ENCODE measurements at places on chromosomes 4 and X. TPM values are rescaled to one million over a fixed set of nuclear protein-coding genes. Genes with fewer than 3 reads are reported as not detected.

DNA sequence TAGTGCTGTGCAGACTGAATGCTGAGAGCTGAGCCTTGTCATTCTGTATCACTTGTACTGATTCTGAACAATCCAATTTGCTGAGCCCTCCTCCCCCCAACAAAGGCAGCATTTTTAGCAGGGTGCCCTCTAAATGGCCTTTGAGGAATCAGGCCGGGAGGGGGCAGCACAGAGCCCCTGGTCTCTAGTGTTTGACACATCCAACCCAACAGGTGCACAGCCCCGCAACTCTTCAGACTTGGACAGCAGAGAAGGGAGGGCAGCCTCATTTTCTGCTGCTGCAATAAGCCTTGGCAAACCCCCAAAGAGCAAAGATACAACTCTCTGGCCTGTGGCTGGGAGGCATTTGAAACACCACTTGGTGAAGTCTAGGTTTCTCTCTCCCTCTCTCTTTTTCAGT is 3.4 kb downstream of the ATP1B4 start:
- H3K36me3 ChIP-seq: no peaks in the 10 kb centered on the region
- no peaks in the 10 kb centered on the region for H3K27me3 ChIP-seq
- H3K4me3 ChIP-seq: no peak overlapping the region
- no peaks in the 10 kb centered on the region for H3K4me1 ChIP-seq
- no peak overlapping the region for H3K27ac ChIP-seq
- DNase-seq: peak; percentile 48

DNA sequence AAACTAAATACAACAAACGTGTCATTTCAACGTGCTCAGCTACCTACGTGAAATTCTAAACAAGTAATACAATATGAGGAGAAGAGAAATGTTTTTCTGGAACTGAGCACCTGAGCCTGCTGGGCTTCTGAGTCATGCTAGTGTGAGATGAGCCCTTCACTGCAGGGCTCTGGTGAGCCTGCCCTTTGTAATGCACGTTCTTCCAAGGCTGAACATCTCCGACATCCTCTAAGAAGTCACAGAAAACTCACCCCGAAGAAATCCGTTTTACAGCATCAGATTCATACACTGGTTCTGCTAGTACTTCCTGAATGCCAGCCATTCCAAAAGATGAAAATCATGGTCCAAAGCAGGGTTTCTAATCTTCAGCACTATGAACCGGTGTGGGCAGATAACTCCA is 157.1 kb downstream of the AMELX start:
- no peaks in the 10 kb centered on the region for H3K36me3 ChIP-seq
- no peaks in the 10 kb centered on the region for H3K27me3 ChIP-seq
- no peaks in the 10 kb centered on the region for H3K4me1 ChIP-seq
- H3K4me3 ChIP-seq: no peak overlapping the region
- no peak for DNase-seq

DNA sequence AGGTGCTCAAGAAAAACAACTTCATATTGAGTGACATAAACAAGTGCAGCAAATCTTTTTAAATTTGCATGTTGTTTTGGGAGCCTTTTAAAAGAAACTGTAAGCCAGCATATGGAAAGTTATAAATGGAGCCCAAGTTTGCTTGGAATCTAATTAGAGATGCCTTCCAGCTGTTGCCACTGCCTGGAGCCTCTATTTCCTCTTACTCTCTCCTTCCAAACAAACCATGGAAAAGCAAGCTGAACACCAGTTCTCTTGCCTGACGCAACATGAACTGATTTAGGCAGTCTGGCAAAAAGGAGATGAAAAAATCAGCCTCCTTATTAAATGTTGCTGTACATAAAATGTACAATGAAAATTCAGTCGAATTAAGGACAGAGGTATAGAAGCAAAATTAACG is 21.5 kb downstream of the ARSJ start:
- no peaks in the 10 kb centered on the region for H3K4me1 ChIP-seq
- H3K4me3 ChIP-seq: no peak overlapping the region
- no peaks in the 10 kb centered on the region for H3K27me3 ChIP-seq
- no peaks in the 10 kb centered on the region for H3K36me3 ChIP-seq
- no peak overlapping the region for H3K27ac ChIP-seq

DNA sequence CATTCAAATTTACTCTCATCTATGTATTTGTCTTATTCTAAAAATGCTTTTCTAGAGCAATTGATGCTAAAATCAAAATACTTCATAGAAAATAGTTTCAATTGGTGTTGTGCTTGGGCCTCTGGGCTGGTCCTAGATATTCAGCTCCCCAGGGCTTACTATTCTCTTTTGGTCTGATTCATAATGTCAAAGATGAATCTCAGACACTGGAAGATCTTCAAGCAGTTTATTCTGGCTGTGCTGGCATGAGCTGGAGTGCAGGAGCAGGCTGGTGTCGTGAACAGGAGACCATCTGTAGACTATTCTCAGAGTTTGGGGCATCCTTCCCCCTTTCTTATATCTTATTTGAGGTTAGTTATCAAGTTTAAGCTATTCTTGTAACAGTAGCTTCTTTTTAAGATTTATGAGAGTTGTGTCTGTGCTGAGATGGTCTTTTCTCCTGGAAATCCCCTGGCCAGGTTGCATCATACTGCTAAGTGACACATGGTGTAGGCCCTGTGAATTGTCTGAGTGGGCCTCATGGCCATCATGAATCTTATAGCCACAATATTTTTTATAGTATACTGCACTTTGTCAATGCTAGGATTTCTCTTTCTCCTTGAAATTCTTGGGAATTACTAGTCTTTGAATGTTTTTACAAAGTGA is 1624.0 kb upstream of the IGFBP7 start:
- no peaks in the 10 kb centered on the region for H3K4me1 ChIP-seq
- H3K36me3 ChIP-seq: no peaks in the 10 kb centered on the region
- no peak overlapping the region for H3K4me3 ChIP-seq
- no peaks in the 10 kb centered on the region for H3K27me3 ChIP-seq
- no peak overlapping the region for H3K27ac ChIP-seq
- DNase-seq: no peak

GCNA gene
- total RNA-seq: 0.48 TPM

DNA sequence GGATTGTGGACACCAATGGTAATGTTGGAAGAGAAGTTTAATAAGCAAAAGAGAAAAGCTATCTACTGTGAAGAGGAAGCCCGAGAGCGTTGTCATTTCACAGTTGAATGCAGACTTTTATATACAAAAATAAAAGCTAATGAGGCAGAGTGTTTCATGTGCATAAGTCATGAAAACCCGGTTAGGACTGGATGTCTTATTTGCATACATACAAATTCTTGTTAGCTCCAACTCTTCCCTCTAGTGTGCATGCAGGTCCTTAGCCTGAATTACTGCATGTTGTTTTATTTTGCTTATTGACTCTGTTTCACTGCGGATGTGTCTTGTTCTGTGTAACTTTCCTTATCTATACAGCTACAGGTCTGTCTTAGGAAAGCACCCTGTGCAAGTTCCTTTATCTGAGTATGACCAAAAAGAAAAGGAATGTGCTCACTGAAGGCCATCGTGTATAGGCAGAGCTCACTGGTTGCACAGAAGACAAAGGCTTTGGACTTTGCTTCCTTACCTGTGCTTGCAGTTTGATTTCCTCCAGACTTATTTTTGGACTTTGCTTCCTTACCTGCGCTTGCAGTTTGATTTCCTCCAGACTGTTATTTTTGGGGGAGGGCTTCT is 25.1 kb upstream of the UGT2B11 start:
- no peak for DNase-seq
- H3K4me3 ChIP-seq: no peak overlapping the region

DNA sequence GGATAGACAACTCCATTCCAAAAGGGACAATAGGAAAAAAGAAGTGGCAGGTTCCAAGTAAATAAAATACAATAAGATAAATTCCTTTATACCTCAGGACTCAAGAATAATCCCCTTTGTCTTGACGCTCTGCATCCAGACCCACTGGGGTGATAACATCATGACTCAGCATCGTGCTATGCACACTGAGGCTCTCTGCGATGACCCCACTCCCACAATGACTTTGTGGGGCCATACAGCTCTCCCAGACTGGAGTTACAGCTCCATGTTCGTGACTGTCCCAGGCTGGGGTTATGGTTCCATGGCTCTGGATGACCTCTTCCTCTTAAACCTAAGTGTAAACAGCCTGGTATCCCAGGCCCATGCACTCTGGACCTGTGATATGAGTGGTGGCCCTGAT is 254.5 kb upstream of the ADGRL3 start:
- H3K36me3 ChIP-seq: no peaks in the 10 kb centered on the region
- DNase-seq: no peak
- no peak overlapping the region for H3K4me3 ChIP-seq
- H3K27me3 ChIP-seq: no peaks in the 10 kb centered on the region

- no peak overlapping the region for H3K4me3 ChIP-seq
- no peaks in the 10 kb centered on the region for H3K4me1 ChIP-seq
- no peak overlapping the region for H3K27ac ChIP-seq
- H3K36me3 ChIP-seq: no peaks in the 10 kb centered on the region
- no peaks in the 10 kb centered on the region for H3K27me3 ChIP-seq
Observed at GRCh38 chr4:154623436-154623835, 11.0 kb upstream of the FGG start.

GRCh38 chrX:15948318-15948660 is 93.7 kb upstream of the AP1S2 start:
- H3K4me1 ChIP-seq: peaks cover 7% of the 10 kb centered on the region
- DNase-seq: no peak
- H3K27me3 ChIP-seq: no peaks in the 10 kb centered on the region

PPBP gene
- not detected for total RNA-seq

- no peaks in the 10 kb centered on the region for H3K4me1 ChIP-seq
- no peak for DNase-seq
- no peak overlapping the region for H3K27ac ChIP-seq
Observed at GRCh38 chrX:16852617-16853179, 17.5 kb downstream of the RBBP7 start.

DNA sequence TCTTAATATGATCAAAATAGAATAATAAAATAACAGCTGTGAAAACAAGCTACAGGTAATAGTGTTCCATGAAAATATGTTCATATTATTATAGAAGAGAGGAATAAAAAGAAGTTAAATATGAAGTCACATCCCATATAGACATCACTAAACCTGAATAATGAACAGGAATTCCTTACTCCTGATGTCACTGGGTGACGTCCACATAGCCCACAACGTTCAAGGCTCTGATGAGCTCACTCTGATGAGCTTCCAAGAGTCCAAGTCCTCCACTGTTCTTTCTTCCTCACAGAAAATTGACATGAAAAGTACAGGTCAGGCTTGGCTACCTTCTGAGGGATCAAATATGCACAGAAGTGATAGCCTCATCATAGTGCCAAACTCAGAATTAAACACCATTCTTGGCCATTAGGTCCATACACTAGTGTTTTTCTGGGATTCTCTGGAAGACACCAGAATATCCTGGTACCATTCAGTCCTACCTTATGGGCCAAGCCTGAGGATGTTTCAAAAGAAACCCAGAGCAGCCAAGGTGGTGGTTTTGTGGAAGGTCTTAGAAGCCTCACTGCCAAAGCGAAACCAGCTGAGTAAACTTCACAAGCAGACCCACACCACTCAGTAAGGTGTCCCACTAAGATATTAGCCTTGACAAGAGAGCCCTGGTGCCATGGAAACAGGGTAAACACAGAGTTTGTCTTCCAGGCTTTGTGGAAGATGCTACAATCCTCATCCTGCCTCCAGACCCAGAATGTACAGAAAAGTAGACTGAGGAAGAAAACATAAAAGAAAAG is 138.4 kb upstream of the HHIP start:
- no peaks in the 10 kb centered on the region for H3K4me1 ChIP-seq
- DNase-seq: no peak
- H3K27me3 ChIP-seq: no peaks in the 10 kb centered on the region
- no peaks in the 10 kb centered on the region for H3K36me3 ChIP-seq
- H3K27ac ChIP-seq: no peak overlapping the region

DNA sequence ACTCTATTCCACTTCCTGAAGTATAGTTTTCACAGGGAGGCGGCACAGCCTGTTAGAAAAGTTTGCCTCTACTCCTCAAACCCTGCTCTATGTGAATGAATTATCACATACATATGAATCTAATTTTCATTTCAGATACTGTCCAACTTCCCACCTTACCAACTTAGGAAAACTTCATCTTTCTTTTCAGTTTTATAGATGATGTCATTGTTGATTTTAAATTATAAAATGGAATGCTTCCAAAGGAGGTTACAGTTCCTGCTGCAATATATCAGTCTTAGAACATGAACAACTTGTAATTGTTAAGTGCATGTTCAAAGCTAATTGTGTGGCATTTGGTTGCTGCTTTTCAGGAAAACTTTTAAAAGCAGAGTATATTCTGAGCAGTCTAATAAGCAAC is 92.4 kb downstream of the NEUROG2 start:
- no peaks in the 10 kb centered on the region for H3K36me3 ChIP-seq
- no peak overlapping the region for H3K4me3 ChIP-seq
- no peaks in the 10 kb centered on the region for H3K4me1 ChIP-seq
- H3K27me3 ChIP-seq: no peaks in the 10 kb centered on the region

DNA sequence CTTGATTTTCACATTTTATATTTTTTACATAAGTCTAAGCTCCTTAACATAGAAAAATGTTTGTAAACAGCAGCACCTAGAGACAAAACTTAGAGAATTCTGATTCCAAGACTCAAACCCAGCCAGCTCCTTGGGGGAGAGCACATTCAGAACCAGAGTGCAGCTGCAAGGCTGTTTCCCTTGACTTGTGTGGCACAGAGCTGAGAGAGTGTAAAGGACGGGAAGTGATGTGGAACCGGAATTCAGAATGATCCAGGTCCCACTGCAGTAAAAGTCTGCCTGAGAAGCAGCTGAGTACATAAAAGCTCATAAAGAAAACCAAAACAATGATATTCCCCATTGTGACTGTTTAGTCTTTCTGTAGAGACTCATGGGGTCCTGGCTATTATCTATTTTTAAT is 713.8 kb downstream of the RAB28 start:
- no peaks in the 10 kb centered on the region for H3K36me3 ChIP-seq
- no peak overlapping the region for H3K27ac ChIP-seq
- H3K4me3 ChIP-seq: no peak overlapping the region

EDA2R gene
- total RNA-seq: 8.3 TPM

DNA sequence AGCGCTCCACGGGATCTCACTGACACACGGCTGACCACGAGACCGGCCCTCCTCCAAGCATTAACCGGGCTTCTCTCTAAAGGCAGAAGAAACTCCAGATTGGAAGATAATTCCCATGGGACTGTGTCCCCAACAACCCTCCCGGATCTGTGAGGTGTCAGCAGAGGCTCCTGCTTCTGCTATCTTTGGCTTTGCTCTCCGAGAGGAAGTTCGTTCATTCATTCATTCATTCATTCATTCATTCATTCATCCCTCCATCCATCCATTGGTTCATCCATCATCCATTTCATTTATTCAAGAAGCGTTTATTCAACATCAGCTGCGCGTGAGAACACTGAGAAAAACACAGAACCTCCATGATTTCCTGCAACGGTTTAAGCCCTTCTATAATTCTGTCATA is 11.5 kb downstream of the ADRA2C start:
- no peaks in the 10 kb centered on the region for H3K27me3 ChIP-seq
- H3K27ac ChIP-seq: no peak overlapping the region
- H3K36me3 ChIP-seq: no peaks in the 10 kb centered on the region
- no peaks in the 10 kb centered on the region for H3K4me1 ChIP-seq

GRCh38 chr4:56786955-56787354 is 34.5 kb downstream of the SPINK2 start:
- H3K27ac ChIP-seq: no peak overlapping the region
- no peak for DNase-seq
- H3K36me3 ChIP-seq: no peaks in the 10 kb centered on the region
- H3K27me3 ChIP-seq: no peaks in the 10 kb centered on the region
- no peak overlapping the region for H3K4me3 ChIP-seq
